ENCODE measurements at places on chromosomes 6 and 20. TPM values are rescaled to one million over a fixed set of nuclear protein-coding genes. Genes with fewer than 3 reads are reported as not detected.

The PXMP4 gene
- polyA plus RNA-seq, result 8.6 TPM

The OGFR gene
- polyA plus RNA-seq, result 23.7 TPM

The BCKDHB gene
- polyA plus RNA-seq, result 29.0 TPM

DNA sequence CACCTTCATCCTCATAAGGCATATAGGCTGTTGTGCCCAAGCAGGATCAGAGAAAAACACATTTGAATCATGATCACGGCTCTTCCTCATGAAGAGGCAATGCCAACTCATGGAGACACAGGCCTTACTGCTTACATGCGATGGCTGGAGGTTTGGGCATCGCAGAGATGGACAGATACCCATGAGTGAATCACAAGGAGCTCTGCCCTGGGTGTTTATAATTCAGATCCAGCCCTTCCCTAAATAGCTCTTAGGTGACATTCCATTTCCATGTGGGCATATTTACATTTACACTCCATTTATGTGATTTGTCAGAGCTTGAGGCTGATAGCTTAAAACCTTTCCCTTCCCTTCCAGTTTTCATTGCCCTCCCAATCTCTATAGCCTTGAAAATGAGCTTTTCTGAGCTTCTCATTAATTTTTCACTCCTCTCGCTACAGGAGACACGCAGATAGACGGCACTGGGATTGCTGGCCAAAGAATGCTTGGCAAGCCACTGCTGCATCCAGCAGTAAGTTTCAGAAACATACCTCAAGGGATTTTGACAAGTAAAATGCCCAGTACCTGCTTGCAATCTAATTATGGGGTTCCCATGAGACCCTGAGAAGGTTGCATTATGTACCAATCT, 249.1 kb downstream of the TBC1D7 start:
- DNase-seq, result no peak

All from renal cortex interstitium (tissue), 15 donors.